ENCODE measurements at places on chromosomes 2 and 18. TPM values are rescaled to one million over a fixed set of nuclear protein-coding genes. Genes with fewer than 3 reads are reported as not detected.
A peak's percentile ranks its signal among the peaks of the same experiment; 100 is the strongest.

GRCh38 chr18:69216321-69216720 lies 184.4 kb upstream of the DOK6 start:
- no peak for DNase-seq

The DNAJC5G gene
- polyA plus RNA-seq = not detected

The PID1 gene
- not detected for polyA plus RNA-seq

DNA sequence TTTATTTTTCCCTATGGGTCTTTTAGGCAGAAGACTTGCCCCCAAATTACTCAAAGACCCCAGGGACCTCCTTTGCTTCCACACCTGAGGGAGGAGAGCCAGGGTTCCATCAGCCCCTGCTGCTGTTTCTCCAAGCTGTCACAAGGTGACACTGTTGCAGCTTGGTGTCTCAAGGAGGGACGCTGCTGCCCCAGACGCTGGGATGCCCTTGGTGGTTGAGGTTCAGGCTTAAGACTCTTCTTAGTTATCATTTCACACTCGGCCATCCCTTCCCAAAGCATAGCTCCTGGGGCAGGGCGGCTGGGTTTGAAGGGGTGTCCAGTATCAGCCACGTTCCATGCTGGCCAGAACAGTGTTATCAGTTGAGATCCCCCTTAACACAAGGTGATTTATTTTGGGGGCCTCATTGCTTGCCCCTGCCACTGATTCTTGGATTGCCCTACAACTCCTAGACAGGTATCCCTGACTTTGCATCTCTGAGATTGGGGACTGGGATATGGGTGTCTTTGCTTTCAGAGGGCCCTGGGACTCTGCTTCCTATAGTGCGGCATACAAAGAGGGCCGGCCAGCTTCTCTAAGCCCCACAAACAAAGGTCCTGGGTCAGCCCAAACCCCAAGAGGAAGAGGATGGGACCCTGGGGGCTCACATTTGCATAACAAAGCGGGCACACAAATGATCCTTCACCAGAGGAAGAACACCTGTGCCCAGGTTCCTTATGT lies 22.7 kb downstream of the GPR55 start:
- DNase-seq = peak; percentile 44

DNA sequence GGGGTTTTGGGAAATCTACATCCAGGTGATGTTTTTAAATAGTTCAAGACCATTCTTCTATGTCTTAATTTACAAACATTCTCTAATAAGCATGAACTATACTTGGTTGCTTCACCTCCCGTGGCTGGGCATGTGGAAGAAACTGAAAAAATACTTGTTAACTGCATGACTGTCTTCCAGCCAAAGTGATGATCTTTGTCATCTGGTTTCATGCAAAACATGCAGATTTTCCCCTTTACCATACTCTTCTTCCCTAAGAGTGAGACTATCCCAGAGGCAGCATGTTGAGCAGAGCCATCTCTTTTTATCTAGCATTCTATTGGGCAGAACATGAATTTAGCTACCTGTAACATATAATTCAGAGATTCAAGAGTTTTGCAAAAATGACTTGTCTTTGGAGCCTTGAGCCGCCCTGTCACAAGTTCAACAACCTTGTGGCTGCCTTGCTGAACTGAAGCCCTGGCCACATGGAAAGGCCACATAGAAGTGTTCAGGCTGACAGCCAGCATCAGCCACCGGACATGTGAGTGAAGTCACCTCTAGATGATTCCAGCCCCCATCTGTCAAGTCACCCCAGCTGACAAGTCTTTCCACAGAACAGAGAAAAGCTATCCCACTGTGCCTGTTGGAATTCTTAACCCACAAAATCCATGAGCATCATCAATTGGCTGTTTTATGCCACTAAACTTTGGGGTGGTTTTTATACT lies 142.8 kb downstream of the ANKRD44 start:
- no peak for DNase-seq

DNA sequence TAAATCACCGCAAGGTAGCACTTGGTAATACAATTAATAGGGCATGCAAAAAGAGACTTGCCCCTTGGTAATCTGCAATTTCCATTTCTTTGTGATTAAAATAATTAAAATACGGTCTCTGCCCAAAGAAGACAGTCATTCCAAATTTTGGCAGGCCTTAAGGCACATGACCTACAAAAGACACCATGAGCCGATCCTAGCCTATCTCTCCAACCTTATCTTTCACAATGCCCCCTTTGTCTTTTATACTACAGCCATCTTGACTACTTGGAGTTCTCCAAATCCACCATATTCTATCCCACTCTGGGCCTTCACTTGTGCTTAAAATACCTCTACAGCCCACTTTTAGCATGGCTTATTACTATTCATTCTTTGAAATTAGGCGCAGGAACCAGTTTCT lies 23.3 kb downstream of the CFAP210 start:
- DNase-seq = no peak

The SNED1 gene
- 1.4 TPM for polyA plus RNA-seq

- no peak for DNase-seq
Observed at GRCh38 chr2:109560265-109560664, 53.5 kb downstream of the SEPTIN10 start.

DNA sequence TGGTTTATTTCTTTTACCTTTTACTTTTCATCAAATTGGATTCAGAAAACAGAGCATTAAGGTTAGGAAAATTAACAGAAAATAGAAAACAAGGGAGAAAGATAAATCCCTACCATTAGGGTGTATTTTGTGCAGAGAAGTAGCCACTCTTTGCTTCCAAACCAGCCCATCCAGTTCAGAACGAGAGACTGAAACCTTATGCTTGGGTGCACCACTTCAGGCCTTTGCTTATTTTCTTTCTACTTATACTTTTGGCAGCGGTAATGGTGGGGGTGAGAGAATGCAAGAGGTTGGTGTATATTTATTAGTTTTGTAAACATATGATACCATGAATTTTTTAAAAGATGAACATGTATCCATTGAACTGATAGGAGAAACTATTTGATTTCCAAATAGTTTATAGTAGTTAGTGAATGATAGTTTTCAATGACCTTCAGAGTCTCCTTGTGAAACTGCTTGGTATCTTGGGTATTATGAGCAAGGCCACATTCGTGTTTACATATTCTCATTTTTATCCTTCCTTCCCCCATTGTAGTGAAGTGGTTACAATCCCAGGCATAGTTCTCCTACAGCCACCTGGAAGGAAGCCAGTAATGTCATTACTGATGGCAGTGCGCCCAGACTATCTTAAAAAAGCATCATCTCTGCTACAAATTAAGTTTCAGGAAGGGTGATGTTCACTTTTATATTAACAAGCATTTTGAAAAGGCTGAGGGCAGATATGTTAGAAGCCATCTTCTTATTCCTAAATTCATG lies 60.8 kb downstream of the MFSD6 start:
- no peak for DNase-seq

DNA sequence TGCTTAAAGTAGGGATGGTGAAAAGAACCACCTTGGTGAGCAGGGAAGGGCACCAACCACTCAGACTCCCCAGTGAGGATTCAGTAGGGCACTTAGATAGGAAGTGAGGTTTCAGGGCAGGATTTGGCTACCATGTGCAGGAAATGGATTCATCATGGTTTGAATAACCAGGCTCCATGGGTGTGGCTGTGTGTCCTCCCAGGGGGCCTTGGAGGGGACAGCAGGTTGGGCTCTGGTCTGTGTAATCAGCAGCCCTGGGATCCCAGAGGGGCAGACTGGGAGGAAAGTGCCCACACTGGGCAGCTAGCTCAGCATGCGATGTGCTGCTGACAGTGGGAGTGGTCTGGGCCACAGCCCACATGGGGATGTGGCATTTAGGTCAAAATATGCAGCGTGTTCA lies 224.6 kb downstream of the CELF4 start:
- DNase-seq = no peak

DNA sequence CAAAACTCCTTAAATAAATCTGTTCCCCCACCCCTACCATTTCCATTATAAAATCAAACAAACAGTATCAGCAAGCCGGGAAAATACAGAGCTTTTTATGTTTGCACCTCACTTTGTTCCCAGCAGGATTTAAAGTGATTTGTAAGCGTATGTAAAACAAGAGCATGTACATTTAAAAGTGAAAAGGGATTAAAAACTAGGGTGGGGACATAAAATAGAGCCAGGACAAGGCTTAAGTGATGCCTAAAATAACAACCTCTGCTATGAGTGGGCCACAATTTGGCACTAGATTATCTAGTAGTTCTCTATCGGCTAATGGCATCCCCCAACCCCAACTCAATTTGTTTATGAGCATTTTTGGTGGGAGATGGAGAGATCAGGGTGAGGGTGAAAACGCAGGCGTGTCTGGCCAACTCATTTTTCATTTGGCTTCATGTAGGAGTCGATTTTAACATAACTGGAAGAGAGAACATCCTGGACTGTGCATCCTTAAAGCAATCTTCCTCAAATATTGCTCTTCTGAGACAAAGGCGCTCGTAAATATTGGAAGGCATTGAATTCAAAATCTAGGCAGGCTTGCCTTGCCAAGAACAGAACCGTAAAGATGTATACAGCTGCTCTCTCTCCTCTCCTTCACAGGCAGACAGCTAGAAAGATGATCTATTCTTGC lies 34.5 kb upstream of the TSPYL6 start:
- no peak for DNase-seq

DNA sequence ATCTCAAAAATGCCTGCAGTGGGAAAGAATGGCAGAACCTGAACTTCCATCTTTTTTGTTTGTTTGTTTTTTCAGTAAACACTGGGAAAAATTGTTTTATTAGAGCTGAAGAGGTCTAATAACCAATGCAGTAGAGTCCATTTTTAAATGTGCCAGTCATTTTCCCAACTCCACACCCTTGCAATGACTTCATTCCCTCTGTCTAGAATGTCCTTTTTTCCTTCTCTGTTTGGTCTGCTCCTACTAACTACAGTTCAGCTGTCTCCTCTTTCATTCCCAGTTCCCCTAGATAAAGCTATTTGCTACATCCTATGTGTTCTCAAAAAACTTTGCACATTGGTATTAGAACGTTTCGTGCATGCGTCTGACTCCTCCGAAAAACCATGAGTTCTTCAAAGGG lies 9.3 kb upstream of the RAPH1 start:
- no peak for DNase-seq

DNA sequence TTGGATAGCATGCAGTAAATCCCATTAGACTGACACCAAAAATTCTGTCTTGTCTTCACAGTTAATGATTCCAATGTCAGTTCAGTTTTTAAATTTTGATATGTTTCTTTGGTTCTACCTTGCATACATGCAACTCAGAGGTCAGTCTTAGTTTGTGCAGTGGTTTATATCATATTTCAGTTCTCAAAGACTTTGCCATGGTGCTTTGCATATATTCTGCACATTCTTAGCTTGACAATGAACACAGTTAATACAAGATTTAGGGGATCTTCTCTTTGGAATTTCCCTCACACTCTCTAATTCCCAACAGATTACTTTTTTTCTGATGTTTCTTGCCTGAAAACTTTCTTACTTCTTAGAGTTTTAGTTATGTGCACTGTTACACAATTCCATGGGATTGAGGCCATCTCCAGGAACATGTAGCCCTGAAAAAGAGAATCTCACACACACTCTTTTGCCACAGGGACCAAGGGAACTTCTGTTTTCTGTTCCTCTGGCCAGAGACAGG lies 17.3 kb downstream of the NOL4 start:
- DNase-seq = no peak

DNA sequence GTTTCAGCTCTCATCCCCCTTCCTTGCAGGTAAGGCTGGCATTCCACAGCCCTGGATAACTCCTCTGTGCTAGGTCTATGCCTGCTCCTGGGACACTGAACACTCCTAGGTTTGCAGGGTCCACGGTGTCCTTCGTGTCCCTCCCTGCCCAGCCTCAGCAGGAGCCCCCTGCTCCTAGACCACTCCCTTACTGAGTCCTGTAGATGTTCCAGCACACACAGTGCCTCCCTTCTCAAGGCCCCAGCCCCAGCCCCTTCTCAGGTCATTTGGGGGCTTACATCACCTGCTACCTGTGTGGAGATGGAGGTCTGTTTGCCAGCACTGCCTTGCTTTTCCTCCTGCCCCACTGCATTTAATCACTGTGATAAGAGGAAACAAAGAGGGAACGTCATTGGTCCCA lies 146.4 kb upstream of the TNP1 start:
- no peak for DNase-seq

- DNase-seq = no peak
Observed at GRCh38 chr2:30958193-30958917, 151.1 kb upstream of the CAPN13 start.

The CAPN14 gene
- 0.09 TPM for polyA plus RNA-seq

DNA sequence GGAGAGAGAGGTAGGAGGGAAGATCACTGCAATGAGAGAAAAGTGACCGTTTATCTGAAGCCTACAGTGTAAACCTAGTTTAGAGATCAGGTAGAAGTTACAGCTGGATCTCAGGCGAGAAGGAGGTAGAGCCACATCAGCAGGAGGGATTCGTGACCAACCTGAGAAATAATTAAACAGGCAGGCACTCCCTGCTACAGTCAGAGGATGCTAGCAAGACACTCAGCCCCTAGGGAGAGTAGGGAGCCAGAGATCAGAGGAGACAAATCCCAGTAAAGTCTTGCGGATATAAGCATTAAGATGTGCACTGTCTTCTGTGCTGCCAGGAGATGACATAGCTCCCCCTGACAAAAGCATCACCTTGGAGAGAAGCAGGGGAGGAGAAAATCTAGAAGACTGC lies 629.1 kb upstream of the SLC39A10 start:
- no peak for DNase-seq

DNA sequence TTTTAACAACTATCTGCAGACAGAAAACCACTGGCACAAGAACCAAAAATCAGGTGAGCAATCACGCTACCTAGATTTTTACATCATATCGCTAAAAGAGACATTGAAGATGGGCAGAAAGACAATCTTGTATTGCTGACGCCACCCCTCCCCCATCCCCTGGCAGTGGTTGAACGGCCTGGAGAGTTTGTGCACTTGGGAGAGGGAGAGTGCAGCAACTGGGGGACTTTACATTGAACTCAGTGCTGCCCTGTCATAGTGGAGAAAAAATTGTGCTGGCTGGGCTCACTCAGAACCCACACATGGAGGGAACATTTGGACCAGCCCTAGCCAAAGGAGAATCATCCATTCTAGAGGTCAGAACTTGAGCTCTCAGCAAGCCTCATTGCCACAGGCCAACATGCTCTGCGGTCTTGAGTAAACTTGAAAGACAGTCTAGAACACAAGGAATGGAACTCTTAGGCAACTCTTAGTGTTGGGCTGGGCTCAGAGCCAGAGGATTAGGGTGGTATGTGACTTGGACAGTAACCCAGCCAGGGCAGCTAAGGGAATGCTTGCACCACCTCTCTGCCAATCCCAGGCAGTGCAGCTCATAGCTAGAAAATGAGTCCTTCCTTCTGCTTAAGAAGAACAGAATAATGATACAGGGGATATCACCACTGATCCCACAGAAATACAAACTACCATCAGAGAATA lies 220.0 kb upstream of the CYP26B1 start:
- DNase-seq = no peak

The ANKRD44 gene
- polyA plus RNA-seq = 85.8 TPM

The IL36B gene
- polyA plus RNA-seq = not detected

GRCh38 chr2:210477496-210477895 lies 937 bp upstream of the LANCL1 start:
- DNase-seq = no peak

The DGUOK gene
- 207 TPM for polyA plus RNA-seq

The CLEC4F gene
- polyA plus RNA-seq = not detected

The GKN1 gene
- polyA plus RNA-seq = not detected

The GULP1 gene
- polyA plus RNA-seq = not detected

- DNase-seq = no peak
Observed at GRCh38 chr2:204900910-204901309, 355.6 kb downstream of the PARD3B start.

- DNase-seq = peak; percentile 80
Observed at GRCh38 chr2:84846041-84846663, 34.7 kb downstream of the TRABD2A start.
